ENCODE measurements at places on chromosomes 7 and 10.

- no peak for DNase-seq
These were observed 194.4 kb downstream of the POU6F2 start for GRCh38 chr7:39172137-39172536.

DNA sequence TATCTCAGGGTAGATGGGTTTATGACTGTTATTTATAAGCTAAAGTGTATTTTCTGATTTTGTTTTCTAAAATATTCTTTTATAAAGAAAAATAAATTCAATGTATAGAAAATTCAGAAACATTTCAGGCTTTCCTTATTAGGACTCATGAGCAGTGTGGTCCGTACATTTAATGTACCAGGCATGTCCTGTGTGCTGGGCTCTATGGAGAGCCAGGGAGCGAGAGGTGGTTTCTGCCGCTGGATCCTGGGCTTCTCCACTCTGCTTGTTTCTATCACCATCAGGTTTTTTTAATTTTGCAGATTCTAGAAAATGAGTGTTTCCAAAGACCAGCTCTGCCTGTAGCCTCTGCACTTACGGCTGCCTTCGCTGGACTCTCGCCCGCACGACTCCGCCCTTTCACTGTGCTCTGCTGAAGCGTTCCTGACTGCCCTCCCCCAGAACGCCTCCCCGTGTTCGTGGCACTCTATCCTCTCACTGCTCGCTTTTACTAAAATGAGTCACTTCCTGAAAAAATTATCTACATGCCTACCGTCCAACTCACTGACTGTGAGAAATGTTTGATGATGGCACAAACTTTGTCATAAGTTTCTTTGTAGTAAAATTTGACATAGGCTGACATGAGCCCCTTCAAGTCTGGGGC lies 188.5 kb downstream of the ZMYND11 start:
- DNase-seq = no peak

DNA sequence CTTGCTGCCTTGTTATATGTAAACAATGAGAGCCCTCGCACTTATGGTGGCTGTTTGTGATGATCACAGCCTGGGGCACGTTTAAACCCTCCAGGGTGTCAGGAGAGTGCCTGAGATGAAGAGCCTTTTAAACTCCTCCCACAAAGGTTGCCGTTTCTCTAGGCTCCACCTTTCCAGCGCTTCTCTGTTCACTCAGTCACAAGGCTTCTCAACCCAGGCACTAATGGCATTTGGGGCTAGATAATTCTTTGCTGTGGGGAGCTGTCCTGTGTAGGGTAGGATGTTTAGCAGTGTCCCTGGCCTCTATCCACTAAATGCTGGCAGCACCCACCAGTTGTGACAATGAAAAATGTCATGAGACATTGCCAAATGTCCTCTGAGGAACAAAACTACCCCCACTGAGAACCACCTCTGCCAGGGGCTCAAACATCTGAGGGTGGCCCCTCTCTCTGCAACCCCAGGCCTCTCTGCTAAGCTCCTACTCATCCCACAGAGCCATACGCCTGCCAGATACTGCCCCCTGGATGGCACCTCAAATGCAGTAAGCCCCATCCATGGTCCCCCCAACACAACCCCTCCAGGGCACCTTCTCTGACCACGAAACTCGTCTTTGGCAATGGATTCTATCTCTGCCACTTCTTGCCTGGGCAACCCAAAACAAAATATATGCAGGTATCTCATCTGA lies 144.3 kb upstream of the ZMIZ1 start:
- peak; percentile 15 for DNase-seq

DNA sequence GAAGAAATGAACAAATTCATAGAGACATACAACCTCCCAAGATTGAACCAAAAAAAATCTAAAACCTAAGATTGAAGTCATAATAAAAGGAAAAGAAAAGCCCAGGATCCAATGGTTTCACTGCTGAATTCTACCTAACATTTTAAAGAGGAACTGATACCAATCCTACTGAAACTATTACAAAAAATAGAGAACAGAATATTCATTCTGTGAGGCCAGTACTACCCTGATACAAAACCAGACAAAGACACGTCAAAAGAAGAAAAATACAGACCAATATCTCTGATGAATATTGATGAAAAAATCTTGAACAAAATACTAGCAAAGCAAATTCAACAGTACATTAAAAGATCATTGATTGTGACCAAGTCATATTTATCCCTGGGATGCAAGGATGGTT lies 128.5 kb upstream of the STEAP1 start:
- DNase-seq = no peak

GRCh38 chr7:151796871-151797537 lies 79.9 kb downstream of the PRKAG2 start:
- no peak for DNase-seq

GRCh38 chr10:89042562-89042961 lies 52.0 kb downstream of the FAS start:
- DNase-seq = no peak

- DNase-seq = no peak
These were observed 117.6 kb downstream of the LRRC4 start for GRCh38 chr7:127913686-127914085.

DNA sequence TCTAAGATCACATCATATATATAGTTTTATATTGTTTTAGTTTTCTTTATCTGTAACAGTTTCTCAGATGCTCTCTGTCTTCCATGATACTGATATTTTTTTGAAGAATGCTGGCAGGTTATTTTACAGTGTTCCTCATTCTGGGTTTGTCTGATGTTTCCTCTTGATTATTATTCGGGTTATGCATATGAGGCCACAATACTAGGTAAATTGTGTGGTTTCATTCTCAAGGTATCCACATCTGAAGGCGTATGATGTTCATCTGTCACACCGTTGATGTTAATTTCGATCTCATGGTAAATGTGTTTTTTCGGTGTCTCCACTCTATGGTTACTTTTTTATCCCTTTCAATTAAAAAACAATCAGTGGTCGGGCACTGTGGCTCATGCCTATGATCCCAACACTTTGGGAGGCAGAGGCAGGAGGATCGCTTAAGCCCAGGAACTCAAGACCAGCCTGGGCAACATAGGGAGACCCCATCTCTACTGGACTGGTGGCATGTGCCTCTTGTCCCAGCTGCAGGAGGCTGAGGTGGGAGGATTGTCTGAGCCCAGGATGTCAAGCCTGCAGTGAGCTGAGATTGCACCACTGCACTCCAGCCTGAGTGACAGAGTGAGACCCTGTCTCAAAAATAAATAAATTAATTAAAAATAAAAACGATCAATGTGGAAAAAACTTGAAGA lies 108.9 kb downstream of the TPST1 start:
- DNase-seq = no peak

- DNase-seq = no peak
These were observed 26.3 kb upstream of the NKX2-3 start for GRCh38 chr10:99506416-99506815.

DNA sequence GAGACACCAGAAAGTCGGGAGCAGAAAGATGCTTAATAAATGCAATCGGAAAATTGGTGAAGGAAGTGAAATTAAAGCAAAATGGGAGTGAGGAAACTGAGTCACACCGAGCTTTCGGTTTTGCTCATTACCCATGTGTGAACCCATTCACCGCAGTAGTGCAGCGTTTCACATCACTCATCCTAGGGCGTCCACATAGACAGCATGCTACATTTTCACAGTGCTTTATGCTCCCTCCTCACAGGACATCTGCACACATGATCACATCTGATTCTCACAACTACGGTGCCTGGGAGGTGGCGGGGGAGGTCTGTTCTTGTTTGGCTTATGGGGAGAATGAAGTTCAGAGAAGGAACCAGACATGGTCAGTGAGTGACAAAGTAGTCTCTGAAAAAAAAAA lies 36.6 kb upstream of the ATP6V0A4 start:
- DNase-seq = no peak

GRCh38 chr7:17952387-17952786 lies 12.1 kb upstream of the SNX13 start:
- no peak for DNase-seq

GRCh38 chr10:76961841-76962240 lies 675.8 kb downstream of the KCNMA1 start:
- DNase-seq = no peak

DNA sequence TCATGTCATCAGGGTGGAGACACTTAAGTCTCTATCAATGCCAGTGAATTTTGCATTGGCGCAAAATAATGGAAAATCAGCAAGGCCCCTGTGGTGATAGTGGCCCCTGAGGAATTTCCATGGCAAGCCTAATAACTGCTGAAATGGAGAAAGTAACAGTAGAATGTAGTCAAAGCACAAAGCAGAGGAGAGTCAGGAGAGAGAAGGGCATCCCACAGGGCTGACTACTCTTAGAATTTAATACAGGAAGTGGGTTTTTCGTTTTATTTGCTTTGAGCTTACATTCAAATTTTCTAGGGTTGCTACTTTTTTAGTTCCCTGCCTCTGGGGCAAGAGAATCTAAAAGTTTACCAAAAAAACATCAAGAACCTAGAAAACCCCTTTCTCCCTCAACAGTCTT lies 39.0 kb downstream of the BZW2 start:
- DNase-seq = no peak

DNA sequence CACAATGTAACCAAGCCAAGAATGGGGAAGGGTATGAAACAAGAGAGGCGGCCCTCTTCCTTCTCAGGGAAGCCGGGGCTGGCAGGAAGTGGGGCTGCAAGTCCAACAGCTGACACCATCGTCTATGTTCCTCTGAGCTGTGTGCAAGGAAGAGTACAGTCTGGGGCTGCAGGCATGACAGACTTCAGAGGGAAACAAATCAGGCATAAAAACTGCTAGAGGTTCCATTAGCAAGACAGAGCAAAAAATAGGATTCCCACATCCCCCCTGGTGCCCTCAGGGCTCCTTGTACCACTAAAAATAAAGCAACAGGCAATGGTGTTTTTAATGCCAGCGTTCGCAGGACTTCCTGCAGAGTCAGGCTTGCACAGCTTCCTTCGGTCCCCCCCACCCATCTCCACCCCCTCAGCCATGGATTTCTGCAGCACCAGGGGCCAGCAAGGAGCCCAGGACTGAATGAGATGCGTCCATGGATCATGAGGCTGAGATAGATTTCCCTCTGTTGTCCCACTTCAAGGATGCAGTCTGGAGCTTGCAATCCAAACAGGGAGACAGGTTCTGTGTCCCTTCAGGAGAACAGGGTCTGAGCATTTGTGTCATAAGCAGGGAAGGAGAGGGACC lies 34.6 kb downstream of the KCNMA1 start:
- no peak for DNase-seq

- no peak for DNase-seq
These were observed 38.5 kb downstream of the TCERG1L start for GRCh38 chr10:131272897-131273451.

- no peak for DNase-seq
These were observed 81.8 kb downstream of the NT5C2 start for GRCh38 chr10:103111031-103111917.

DNA sequence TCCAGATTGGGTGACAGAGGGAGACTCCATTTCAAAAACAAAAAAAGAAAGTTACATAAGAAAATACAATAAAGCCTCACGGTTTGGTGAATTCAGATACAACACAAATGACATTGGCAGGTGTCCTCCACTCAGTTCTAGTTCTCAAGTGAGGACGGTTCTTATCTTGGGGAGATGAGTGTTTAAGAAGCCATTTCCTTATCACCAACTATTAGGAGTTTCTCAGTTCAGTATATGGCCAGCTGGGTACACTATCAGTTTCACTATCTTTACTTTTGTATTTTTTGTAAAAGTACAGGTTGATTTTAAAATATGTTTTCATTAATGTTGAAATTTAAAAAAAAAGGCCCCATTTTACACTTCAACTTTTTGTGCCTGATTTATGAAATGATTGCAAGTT lies 36.6 kb upstream of the NEBL start:
- no peak for DNase-seq

DNA sequence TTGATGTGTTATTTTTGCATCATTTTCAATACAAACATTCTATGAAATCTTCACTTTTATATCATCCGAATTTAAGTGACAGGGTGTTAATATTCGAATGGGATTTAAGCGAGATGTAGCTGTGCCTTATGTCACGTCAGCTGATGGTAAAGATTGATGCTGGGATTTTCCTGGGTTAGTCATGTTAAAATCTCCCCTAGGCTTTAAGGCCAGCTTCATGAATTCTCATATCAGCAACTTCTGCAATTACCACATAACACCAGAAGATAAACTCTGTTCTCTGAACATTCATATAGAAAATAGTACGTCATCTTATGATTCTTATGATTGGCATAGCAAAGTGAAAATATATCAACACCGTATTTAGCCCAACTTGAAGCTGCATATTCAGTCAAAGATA lies 669.2 kb downstream of the PCDH15 start:
- DNase-seq = no peak

- DNase-seq = no peak
These were observed 4.4 kb downstream of the RPS24 start for GRCh38 chr10:78038105-78038504.

GRCh38 chr7:131924857-131925256 lies 368.4 kb upstream of the PODXL start:
- no peak for DNase-seq

GRCh38 chr10:127215866-127216265 lies 19.5 kb upstream of the INSYN2A start:
- no peak for DNase-seq

- DNase-seq = no peak
These were observed 912 bp upstream of the DUSP5 start for GRCh38 chr10:110496553-110497437.

GRCh38 chr10:30853066-30853465 lies 178.6 kb downstream of the ZNF438 start:
- DNase-seq = no peak

DNA sequence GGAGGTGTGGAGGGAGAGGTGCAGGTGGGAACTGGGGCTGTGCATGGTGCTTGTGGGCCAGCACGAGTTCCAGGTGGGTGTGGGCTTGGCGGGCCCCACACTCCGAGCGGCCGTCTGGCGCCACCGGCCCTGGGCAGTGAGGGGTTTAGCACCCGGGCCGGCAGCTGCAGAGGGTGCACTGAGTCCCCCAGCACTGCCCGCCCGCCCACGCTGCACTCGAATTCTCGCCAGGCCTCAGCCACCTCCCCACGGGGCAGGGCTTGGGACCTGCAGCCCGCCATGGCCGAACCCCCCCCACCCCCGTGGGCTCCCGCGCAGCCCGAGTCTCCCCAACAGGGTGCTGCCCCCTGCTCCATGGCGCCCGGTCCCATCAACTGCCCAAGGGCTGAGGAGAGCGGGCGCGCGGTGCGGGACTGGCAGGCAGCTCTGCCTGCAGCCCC lies 810.2 kb downstream of the PCDH15 start:
- DNase-seq = no peak

DNA sequence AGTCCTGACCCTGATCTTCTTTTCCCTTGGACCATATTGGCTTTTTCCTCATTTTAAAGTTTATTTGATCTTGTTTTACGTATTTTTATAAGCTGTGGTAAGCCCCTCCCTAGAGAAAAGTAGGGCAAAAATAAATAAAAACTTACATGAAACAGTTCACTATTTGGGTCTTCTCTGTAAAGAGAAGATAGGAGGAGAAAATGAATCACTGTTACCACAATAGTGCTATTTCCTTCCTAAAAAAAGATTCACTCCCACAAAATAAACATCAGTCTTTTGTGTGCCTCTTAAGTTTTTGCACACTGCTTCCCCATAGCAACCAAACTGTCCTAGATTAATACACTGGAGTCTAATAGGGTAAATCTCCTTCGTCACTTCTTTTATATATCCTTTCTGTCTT lies 1.4 kb upstream of the SVIL start:
- DNase-seq = no peak
